ENCODE measurements at places on chromosomes 7 and 10. TPM values are rescaled to one million over a fixed set of nuclear protein-coding genes. Genes with fewer than 3 reads are reported as not detected.
A peak's percentile ranks its signal among the peaks of the same experiment; 100 is the strongest.

NEUROD6 gene
- total RNA-seq = not detected

TET1 gene
- 2.4 TPM for total RNA-seq

C10orf143 gene
- 1.3 TPM for total RNA-seq

DNA sequence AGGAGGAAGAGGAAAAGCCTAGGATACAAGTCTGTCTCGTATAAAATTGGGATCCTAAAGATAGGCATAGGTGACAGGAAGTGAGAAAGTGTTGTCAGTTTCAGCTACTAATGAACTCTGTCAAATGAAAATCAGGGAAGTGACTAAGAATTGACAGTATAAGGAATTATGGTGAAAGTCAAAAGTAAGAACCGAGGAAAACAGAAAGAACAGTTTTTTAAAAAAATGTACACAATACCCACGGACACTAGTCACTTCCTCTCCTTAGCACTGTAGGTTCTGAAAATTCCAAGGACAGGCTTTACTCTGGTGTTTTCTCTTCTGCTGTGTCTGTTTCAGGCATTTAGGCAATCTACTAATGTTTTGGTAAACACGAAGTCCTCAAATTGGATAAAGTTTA, 42.3 kb downstream of the ATAD1 start:
- DNase-seq = no peak

GRCh38 chr10:104809288-104810090, 168.4 kb downstream of the SORCS3 start:
- no peak for DNase-seq

DNA sequence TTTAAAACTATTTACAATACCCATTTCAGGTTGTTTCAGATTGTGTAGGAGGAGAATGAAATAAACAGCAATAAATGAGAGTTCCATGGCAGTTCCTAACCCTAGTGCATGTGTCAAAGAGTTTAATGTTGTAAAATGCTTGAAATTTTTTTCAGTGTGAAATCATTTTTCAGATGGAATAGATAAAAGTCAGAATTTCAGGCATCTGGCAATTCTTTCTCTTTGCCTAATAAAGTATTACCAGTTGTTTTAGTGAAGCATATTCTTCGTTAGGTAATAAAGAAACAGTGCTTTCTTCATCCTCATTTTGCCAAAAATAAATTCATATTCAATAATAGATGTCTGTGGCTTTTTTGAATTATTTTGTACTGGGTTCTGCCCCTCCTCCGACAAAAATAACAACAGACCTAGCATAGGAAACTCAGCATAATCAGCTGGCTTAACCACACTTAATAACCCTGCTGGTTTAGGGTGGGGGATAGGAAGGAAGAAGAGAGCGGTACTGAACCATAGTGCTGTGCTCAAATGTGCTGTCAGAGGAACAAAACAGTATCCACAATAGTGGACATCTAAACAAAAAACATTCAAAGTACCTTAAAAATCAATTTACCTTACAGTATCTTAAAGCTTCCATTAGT, 39.1 kb downstream of the MINDY3 start:
- DNase-seq = no peak

DNA sequence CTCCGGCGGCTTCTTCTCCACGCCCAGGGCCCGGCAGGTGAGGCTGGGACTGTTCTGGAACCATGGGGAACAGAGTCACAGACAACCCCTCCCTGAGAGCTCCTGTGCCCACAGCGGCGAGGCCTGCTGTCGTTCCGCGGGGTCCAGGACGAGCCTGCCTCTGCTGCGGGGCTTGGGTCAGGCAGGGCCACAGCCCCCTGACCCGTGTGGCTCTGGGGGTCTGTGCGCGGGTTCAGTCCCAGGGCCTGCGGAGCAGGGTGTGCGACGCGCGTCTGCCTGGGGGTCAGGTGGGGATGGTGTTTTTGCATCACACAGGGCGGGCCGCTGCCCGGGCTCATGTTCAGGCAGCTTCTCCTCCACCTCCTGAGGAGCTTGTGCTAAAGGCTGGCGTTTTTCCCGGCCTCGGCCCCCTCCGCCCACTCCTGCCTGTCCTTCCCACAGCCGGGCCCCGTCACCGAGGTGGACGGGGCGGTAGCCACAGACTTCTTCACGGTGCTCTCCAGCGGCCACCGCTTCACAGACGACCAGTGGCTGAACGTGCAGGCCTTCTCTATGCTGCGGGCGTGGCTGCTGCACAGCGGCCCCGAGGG, 8.4 kb downstream of the AP5Z1 start:
- DNase-seq = no peak

- no peak for DNase-seq
Measured at GRCh38 chr7:96244244-96244991, 77.5 kb downstream of the SLC25A13 start.

DNA sequence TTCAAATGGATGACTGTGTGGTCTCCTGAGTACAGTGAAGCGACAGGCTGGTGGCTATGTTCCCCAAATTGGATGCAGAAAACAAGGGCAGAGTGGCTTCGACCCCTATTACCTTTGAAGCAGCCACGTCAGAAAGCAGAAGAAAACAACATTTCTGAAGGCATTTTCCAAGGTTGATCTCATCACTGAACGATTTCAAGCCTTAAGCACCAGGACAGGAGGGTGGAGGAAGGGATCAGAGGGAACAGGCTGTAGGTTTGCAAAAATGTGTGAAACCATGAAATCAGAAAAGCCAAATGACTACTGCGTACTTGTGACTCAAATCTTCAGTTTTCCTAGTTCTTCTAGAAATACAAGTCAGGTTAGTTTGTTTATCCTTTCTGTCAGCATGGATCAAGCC, 181.0 kb upstream of the TMEM106B start:
- no peak for DNase-seq

DNA sequence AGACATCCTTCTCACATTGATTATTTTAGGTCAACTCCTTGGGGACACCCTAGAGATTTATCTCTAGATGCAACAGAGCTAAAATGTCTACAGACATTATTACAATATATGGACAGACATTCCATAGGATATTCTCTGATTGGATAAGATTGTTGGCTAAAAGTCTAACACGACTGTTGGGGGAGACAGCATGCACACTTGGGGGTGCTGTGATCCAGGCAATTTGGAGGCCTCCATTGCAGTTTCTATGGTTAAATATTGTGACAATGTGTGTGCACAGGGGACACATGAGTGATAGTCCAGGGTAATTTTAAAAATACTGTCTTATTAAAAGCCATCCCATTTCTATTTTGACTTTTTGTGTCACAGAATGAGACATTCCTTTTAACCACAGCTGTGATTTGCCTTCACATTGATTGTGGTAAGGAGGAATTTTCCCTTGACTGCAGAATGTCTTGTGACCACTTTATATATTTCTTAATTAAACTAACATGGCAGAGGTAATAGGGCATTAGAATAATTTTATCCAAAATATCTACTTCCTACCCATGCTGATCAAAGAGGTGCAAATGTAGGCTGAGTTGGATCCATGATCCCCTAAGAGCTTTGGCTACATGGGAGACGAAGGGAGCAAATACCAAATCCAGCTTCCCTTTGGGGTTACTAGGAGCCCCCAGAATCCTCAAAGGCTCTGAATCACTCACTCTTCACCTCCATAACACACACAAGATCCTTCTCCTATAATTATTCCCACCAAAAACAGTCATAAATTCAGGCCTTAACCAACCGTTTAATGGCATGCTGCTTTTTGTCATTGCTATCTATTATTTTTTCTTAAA, 7.3 kb downstream of the TFPI2 start:
- no peak for DNase-seq

- DNase-seq = no peak
Measured at GRCh38 chr10:60652628-60653027, 125.7 kb upstream of the CDK1 start.

- peak; percentile 19 for DNase-seq
Measured at GRCh38 chr7:81244224-81244623, 325.4 kb upstream of the SEMA3C start.

GRCh38 chr7:83072576-83073517, 89.8 kb downstream of the PCLO start:
- DNase-seq = no peak

DNA sequence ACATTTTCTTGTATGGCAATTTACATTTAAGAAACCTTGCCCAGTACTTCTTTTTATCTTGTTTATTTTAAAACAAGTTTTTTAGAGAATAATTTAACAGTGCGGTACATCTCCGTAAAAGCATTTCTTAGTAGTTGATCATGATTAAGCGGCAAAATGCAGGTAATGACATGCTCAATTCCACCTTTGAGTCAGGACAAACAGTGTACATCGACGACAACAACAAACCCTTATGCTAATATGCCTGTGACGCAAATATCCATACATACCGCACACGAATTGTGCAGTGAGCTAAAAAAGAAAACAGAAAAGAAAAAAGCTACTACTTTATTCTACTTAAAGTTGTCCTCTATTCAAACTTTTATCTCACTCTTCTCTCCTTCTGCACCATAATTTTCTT, 1.9 kb downstream of the MAGI2 start:
- no peak for DNase-seq

Measured in hematopoietic multipotent progenitor cell (in vitro differentiated cells).